HT-29 (cell line): ENCODE measurements at places on chromosomes 3 and 15.

GRCh38 chr3:193544289-193544688, 10.4 kb downstream of the ATP13A4 start:
- DNase-seq, result no peak

- DNase-seq, result no peak
These were observed 235.6 kb downstream of the EDEM1 start for GRCh38 chr3:5423076-5423475.

DNA sequence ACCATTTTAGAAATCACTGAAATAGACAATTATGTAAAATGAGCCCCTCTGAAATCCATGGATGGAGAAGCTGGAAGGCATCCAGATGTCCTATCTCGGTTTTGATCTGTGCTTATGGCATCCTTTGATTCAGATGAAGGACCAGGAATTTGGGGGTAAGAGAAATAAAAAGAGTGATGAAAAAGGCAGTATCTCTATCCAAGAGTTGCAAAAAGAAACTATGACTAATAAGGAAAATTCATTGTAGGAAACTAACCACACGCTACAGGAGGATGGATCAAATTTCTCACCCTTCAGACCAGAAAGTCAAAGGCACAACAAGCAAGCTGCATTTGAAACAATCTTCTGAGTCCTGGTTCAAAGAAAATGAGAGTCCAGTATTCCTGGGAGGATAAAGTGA, 34.8 kb downstream of the SRGAP3 start:
- no peak for DNase-seq

DNA sequence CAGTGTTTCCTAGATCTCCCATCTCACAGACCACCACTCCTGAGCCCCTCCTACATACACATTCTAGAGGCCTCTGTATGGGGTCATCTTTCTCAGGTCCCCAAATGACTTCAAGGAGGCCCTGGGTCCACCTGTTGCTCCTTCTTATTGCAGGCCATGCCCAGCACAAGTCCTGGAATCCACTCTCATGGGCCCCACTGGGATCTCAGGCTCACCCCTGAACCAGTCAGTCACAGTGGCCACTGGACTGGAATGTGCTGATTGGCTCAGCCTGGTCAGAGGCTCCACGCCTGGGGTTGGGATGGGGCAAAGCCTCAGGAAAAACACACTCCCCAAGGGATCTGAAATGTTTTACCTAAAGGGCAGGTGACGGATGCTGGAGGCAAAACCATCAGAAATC, 55.7 kb downstream of the SPSB4 start:
- no peak for DNase-seq
